ENCODE measurements at places on chromosomes 1 and 21.

- DNase-seq, result no peak
Measured at GRCh38 chr1:9382643-9383491, 90.2 kb downstream of the SPSB1 start.

GRCh38 chr1:193058529-193059281 is 455 bp downstream of the UCHL5 start:
- peak; percentile 64 for DNase-seq

GRCh38 chr1:51385776-51386175 is 55.4 kb upstream of the TTC39A start:
- no peak for DNase-seq

- DNase-seq, result no peak
Measured at GRCh38 chr1:232328486-232329102, 301.3 kb downstream of the SIPA1L2 start.

GRCh38 chr1:221720545-221720944 is 21.3 kb downstream of the DUSP10 start:
- no peak for DNase-seq

DNA sequence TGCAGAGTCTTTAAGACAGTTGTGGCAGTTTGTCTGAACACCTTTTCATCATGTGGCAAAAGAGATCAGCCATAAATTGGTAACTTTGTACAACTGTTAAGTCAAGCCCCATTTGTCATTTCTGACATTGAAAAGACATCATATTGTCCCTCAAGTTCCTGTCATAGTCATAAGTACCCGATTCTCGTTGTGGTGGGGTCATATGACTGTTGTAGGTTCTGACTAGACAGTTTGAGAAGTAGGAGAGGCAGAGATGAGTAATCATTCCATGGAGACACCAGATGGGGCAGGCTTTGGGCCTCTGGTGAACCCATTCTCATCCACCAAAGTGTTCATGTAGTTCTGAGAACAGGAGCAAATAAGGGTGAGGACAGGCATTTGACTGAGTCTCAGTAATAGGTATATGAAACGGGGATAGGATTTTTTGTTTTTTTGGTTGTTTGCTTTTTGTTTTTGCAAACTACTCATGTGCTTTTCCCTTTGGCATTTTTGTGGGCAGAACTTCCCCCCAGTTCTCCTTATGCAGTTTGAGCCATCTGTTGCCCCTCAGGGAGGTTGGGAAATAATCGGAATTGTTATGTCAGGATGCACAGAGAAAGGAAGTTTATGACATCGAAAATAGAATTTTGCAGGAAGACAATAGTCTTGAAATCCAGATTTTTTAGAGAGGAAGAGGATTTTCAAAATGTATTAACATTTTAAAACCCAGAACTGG is 86.9 kb upstream of the KCNE2 start:
- DNase-seq, result no peak

- no peak for DNase-seq
Measured at GRCh38 chr21:36693489-36694030, 5.4 kb upstream of the SIM2 start.

DNA sequence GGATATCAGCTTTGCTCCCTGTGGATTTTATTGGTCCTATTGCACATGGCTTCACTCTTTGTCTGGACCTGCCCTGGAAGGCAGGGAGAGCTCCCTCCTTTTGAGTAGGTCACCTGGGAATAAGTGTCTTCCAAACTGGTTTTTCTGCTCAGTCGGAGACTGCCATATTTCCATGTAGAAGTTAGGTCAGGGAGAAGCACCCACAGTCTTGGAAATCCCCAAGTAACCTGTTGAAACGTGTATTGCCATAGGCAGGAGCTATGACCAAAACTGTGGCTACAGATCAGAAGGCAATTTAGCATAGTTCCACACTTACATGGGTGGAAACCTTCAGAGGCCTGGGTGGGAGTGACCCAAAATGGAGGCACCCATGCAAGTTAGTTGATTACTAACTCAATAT is 3.5 kb upstream of the GNG12 start:
- DNase-seq, result no peak

DNA sequence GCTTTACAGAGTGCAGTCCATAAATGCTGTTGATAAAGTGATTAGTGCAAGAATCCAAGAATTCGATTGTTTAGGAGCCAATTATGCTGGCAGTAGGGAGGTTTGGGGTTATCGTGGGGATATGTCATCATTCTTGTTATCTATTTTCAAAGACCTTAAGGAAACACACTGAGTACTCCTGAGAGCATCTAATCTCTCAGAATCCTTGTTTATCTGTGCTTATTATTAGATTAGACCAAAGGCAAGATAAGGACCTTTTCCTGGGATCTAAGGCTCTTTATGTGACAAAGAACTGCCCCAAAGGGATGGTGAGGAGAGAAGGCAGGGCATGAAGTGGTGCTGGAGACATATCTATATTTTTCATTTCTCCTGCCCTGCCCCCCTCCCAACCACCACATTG is 139.1 kb downstream of the TSEN15 start:
- DNase-seq, result no peak

DNA sequence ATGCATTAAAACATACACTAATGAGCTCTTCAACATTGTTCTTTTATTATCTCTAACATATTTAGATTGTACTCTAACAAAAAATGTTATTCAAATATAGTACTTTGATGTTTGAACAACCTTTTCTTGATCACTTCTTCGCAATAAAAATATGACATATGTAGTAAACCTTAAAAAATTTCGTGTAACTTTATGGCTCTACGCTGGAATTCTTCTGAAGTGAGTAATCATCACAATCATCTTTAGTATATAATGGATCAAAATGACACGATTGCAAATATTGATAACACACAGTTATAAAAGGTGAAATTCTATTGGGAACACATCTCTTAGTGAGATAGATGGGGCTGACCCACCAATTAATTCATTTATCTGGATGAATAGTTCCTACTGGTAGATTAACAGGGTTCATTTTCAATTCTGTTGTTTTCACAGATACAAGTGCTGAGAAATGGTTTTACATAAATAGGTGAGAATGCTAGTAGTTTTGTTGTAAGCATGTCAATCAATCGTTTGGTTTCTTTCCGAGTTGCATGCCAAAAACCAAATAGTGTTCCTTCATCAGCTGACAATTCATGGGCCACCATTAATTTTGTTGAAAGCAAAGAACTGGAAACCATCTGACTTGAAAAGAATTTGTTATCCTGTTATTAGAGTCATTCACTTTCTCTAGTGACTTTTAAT is 1.5 kb upstream of the ZMPSTE24 start:
- no peak for DNase-seq

GRCh38 chr21:34544032-34544496 is 32.1 kb upstream of the KCNE1 start:
- DNase-seq, result peak; percentile 16

DNA sequence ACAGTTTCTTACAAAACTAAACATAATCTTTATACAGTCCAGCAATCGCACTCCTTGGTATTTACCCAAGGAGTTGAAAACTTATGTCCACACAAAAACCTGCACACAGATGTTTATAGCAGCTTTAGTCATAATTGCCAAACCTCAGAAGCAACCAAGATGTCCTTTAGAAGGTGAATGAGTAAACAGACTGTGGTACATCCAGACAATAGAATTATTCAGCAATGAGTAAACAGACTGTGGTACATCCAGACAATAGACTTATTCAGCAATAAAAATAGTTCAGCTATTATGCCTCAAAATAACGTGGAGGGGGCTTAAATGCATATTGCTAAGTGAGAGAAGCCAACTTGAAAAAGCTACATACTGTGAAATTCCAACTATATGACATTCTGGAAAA is 87.0 kb upstream of the GALNT2 start:
- no peak for DNase-seq

GRCh38 chr1:94542088-94542870 is 720 bp upstream of the F3 start:
- DNase-seq, result no peak

DNA sequence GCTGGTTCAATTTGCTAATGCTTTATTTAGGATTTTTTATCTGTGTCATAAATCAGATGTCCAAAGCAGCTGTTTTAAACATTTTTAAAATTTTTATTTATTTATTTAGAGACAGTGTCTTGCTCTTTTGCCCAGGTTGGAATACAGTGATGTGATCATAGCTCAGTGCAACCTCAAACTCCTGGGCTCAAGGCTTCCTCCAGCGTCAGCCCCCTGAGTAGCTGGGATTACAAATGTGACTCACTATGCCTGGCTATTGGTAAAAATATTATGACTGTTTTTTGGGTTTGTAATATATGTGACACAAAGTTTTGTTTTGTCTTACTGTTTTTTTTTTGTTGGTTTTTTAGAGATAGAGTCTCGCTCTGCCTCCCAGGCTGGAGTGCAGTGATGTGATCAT is 11.8 kb downstream of the ZBED6 start:
- DNase-seq, result no peak

- DNase-seq, result no peak
Measured at GRCh38 chr21:42000908-42001307, 9.3 kb downstream of the ZBTB21 start.
